ENCODE measurements at places on chromosomes 6 and 20.

DNA sequence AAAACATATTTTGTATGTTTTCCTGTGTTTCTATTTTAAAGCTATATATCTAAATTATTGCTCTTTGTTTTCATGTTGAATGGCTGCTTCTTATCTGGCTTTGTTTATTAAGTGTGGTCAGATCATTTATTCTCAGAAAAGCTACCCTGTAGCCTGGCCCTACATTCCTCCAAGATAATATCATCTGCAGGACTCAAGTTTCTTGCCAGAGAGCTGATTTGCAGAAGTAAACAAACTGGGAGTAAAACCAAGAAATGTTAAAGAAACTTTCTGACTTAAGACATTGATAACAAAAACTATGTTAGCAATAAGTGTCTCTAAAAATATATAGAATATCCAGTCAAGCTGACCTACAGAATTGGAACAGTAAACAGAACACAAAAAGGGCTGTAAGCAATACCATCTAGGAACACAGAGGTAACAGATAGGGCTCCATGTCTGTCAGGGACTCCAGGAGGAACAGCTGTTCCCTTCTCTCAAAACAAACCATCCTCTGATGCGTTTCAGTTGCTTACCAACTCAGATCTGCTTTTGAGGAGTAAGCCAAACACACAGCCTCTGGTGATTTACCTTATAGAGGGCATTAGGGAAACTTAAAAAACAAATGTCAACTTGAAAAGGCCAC, 17.5 kb upstream of the CEP85L start:
- no peak for DNase-seq

DNA sequence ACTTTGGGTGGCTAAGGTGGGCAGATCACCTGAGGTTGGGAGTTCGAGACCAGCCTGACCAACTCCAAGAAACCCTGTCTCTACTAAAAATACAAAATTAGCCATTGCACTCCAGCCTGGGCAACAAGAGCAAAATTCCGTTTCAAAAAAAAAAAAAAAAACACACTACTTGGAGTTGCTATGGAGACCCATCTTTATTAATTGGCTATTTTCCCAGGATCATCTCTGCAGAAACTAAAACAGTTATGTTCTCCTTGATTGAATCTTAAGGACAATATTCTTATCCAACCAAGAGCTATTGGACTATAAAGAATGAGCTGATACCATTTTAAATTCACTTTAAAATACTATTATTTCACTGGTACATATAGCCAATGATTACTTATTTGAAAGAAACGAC, 14.7 kb downstream of the AKIRIN2 start:
- DNase-seq: no peak

- DNase-seq: no peak
Measured at GRCh38 chr6:107418118-107418517, 41.2 kb downstream of the PDSS2 start.

DNA sequence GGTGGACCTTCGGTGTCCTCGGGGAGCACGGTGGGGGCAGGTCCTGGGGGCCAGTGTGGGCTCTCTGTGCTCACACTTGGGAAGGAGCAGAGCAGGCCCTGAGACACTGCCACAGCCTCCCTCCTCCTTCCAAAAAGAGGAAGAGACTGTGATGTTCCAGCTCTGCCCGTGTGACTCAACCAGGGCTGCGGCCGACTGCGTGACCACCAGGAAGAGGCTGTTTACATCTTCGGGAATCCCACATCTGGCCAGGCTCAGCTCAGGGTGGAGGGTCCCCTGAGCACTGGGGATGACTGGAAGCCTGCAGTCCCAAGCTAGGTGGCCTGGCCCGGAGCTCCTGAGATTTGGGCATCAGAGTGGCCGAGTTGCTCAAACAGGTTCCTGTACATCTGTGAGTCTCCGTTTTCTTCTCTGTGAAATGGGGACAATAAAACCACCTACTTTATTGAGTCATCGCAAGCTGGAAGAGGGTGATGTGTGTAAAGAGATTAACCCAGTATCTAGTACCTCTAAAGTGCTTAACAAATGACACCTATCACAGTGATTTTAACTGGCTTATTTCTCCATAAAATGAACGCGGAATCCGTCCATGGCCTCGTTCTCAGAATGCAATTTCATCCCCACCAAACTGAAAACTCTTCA, 242.1 kb downstream of the DLL1 start:
- DNase-seq: peak; percentile 24

GRCh38 chr20:46289432-46289831, 18.9 kb downstream of the CDH22 start:
- no peak for DNase-seq

GRCh38 chr20:45751721-45752120, 29.6 kb downstream of the SPINT4 start:
- DNase-seq: no peak

GRCh38 chr6:158213925-158214674, 46.0 kb downstream of the GTF2H5 start:
- peak; percentile 79 for DNase-seq

DNA sequence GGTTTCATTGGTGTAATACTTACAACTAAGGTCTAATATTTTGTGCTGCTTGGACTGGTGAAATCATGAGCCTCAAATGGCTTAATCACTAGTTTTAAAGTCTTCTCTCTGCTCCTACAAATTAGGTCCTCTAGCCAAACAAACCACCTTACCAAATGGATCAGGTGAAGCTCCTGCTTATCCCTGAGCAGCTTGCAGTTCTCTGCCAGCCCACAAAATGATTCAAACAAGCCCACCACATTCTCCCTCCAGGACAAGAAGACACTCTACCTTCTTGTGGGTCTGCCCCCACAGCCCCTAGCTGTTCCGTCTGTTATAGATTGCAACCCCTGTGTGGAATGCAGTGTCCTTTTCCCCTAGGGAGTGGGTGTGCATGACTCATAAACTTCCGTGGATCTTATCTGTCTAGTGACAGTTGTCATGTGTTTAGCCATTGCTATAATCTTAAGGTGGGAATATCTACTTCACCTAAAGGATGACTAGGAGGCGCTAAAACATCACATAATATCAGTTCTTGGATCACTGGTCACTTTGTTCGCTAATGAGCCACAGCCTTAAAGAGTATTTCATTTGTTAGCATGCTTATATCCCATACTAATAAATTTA, 940.5 kb upstream of the MANEA start:
- DNase-seq: peak; percentile 19

DNA sequence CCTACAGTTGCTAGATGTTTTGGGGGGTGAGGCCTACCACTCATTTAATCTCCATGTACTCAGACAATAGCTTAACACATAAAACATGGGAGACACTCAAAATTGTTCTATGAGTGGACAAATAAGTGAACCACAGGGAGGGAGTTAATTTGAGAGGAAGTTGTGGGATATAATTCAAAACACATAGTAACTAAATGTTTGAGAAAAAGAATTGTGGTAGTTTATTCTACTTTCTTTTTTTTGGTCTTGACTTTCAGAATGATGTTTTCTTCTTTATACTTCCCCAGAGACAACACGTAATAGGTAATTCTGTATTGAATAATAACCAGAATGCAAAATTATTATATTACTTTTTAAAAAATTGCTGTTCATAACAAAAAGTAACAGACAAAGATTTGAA, 453.8 kb downstream of the RFPL4B start:
- DNase-seq: no peak

DNA sequence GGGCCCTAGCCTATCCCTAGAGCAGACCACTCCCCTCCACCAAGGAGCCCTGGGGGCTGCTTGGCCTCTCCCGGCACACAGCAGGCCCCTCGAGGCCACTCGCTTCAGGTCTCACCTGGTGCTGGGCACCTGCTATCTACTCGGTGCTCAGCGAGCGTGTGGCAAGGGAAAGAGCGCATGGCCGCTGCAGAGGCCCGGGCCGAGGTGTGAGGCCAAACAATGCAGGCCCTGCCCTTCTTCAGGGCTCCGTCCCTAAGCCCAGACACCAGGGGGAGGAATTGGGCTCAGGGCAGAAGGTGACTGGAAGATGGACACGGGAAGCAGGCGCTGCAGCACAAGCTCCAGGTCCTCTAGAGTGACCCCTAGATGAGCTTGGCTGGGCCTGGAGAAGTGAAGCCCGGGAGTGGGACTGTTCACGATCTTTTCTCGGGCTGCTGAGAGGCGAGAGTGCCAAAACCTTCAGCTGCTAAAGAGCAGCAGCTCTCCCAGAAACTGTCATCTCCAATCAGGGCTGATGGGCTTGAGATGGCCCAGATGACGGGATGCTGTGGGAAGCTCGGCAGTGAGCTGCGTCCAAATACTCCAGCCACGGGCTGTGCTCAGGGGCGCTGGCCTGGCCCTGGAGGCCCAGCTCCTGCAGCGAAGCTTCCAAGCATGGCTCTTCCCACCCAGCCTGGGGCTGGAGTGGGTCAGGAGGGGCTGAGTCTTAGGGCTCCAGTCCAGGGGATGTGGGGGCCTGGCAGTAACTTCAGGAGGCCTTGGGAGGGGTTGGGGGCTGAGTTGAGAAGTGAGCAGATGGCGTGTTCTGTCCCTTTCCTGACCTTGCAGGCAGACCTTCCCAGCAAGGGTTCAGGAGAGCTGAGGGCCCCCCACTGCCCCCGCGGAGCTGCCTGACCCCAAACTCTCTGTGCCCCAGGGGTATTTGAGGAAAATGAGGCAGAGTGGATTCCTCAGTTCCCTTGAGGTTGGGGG, 43.7 kb downstream of the APCDD1L start:
- DNase-seq: no peak

DNA sequence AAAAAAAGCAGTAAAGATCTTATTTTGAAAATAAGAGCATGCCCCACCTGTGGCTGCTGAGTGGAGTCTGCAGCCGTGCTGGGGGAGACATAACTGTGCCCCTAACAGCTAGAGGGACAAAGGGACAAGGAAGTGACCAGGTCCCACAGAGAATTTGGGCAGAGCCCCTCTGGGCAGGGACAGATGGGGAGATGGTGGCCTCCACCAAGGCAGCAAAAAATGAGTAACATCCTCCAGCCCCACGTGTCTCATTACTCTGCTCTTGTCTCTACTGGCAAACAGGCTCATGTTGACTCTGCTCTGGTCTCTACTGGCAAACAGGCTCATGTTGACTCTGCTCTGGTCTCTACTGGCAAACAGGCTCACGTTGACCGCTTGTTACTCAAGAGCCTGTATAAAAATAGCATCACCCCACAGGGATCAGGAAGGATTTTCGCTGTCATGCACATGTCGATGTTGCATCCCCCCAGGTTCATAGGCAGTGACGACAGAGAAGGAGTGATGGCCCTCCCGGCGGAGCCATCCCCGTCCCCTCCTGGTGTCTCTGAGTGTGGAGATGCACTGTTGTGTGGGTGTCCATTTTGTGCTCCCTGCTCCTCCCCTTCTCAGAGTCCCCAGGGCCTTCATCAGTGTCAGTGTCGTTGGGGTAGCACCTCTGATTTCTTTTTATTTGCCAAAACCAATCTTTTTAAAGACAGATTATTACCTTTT, 17.3 kb upstream of the PCMTD2 start:
- no peak for DNase-seq

- DNase-seq: no peak
Measured at GRCh38 chr6:1860756-1861348, 251.1 kb downstream of the FOXC1 start.

Data from globus pallidus (tissue), 1 donor.